Naive thymus-derived CD4-positive, alpha-beta T cell (primary cell): ENCODE measurements at places on chromosomes 4 and X. TPM values are rescaled to one million over a fixed set of nuclear protein-coding genes. Genes with fewer than 3 reads are reported as not detected.

The TMEM35A gene
- not detected for total RNA-seq

The AGTR2 gene
- total RNA-seq, result not detected in 2 replicates

The CDS1 gene
- total RNA-seq, result 0.95 TPM

The YIPF7 gene
- total RNA-seq, result not detected

The LNX1 gene
- not detected for total RNA-seq

The SLC9A7 gene
- 4.7 TPM for total RNA-seq

The FAM184B gene
- not detected for total RNA-seq

The MGAT4D gene
- not detected for total RNA-seq

The EDNRA gene
- not detected in 2 replicates for total RNA-seq

The ZNF157 gene
- 0.96 TPM for total RNA-seq

- no peaks in the 10 kb centered on the region for H3K27me3 ChIP-seq
- no peak overlapping the region for H3K27ac ChIP-seq
- H3K4me3 ChIP-seq, result no peak overlapping the region
- DNase-seq, result no peak
Measured at GRCh38 chr4:88752076-88752463, 54.4 kb upstream of the NAP1L5 start.

DNA sequence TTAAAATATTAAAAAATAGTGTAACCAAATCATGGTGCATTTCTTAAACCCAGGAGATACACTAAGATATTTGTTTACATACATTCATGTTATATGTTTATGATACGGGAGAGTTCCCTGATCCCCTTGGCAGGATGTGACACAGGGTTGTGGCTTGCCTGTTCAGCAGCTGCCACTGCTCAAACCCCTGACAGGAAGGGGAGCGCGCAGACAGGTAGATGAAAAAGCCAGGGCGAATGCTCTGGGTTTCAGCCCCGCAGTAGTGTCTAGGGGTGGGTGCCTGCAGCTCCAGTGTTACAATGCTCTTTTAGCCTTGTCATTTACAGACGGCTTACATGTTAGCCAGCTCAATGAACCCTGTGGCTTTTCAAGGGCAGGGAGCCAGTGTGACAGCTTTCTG lies 1343.8 kb upstream of the IGFBP7 start:
- no peaks in the 10 kb centered on the region for H3K36me3 ChIP-seq
- no peak for DNase-seq
- no peak overlapping the region for H3K4me3 ChIP-seq
- H3K4me1 ChIP-seq, result no peaks in the 10 kb centered on the region

DNA sequence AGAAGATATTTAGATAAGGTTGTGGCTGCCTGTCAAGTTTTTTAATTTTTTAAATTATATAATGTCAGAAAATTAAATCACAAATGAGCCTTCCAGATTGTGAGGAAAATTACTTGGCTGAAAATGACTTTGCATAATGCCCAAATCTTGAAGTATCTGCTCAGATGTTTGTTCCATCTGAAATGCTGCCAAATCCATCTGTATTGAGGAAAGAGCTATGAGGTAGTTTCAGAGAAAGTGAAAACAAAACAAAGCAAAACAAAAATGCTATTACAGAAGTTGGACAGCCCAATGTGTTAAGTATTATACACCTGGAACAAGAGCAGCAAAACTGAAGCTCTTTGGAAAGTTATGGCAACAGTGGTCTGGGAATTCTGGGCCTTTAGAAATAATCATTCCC lies 23.3 kb upstream of the GUCY1B1 start:
- H3K27me3 ChIP-seq, result no peaks in the 10 kb centered on the region
- no peaks in the 10 kb centered on the region for H3K4me1 ChIP-seq
- H3K36me3 ChIP-seq, result no peaks in the 10 kb centered on the region
- no peak overlapping the region for H3K27ac ChIP-seq
- DNase-seq, result no peak

DNA sequence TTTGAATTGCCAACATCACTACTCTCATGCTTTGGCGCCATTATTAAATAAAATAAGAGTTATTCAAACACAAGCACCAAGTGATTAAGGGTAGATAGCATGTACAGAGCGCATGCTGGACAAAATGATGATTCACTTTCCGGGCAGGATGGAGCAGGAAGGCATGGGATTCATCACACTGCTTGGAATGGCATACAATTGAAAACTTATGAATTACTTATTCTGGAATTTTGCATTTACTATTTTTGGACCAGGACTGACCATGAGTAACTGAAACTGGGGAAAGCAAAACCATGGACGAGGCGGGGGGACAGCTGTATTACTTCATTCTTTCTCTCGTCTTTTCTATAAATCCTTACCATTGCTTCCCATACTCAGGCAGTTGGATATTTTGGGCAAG lies 28.5 kb upstream of the FGF5 start:
- no peaks in the 10 kb centered on the region for H3K27me3 ChIP-seq
- H3K36me3 ChIP-seq, result no peaks in the 10 kb centered on the region
- DNase-seq, result no peak
- no peak overlapping the region for H3K27ac ChIP-seq
- no peaks in the 10 kb centered on the region for H3K4me1 ChIP-seq

- no peak overlapping the region for H3K27ac ChIP-seq
- no peak for DNase-seq
- no peaks in the 10 kb centered on the region for H3K4me1 ChIP-seq
- no peak overlapping the region for H3K4me3 ChIP-seq
Measured at GRCh38 chr4:93918856-93919255, 90.3 kb downstream of the ATOH1 start.

- no peak for DNase-seq
- no peaks in the 10 kb centered on the region for H3K27me3 ChIP-seq
- no peak overlapping the region for H3K27ac ChIP-seq
- no peaks in the 10 kb centered on the region for H3K36me3 ChIP-seq
Measured at GRCh38 chrX:75603833-75604232, 81.0 kb upstream of the ZDHHC15 start.

- H3K4me3 ChIP-seq, result no peak overlapping the region
- H3K27me3 ChIP-seq, result no peaks in the 10 kb centered on the region
- no peaks in the 10 kb centered on the region for H3K4me1 ChIP-seq
- no peak overlapping the region for H3K27ac ChIP-seq
- peaks cover 14% of the 10 kb centered on the region for H3K36me3 ChIP-seq
- no peak for DNase-seq
Measured at GRCh38 chr4:98369322-98369721, 108.1 kb downstream of the RAP1GDS1 start.

DNA sequence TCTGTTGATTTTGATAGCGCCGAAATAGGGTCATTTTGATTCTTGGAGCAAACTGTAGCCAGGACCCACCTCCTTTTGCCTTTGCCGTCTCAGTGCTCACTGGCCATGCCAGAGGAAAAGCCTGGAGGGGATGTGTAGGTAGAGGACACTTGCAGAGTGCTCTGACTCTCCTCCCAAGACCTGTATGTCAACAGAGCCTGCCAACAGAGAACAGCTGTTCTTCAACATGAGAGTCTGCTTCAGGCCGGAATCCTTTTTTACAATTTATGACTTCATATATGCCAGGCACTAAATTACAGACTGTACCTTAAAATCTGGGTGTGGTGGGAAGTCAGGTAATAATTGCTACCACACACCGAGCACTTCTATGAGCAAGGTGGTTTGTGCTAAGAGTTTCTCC lies 94.2 kb downstream of the KDR start:
- H3K36me3 ChIP-seq, result no peaks in the 10 kb centered on the region
- H3K27ac ChIP-seq, result no peak overlapping the region
- H3K27me3 ChIP-seq, result no peaks in the 10 kb centered on the region
- H3K4me1 ChIP-seq, result no peaks in the 10 kb centered on the region
- DNase-seq, result no peak

DNA sequence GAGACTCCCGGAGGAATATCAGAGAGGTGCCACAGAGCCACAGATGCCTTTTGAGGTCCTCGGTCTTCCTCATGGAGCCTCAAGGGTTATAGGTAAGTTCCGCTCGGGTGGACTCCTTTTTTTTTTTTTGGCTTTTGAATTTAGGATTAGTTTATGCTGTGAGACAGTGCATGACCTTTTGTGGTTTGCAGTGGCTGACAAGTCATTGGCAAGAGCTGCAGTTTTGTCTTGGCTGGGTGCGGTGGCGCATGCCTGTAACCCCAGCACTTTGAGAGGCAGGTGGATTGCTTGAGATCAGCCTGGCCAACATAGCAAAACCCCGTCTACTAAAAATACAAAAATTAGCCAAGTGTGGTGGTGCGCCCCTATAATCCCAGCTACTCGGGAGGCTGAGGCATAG lies 4.5 kb upstream of the GRSF1 start:
- no peak overlapping the region for H3K27ac ChIP-seq
- no peaks in the 10 kb centered on the region for H3K27me3 ChIP-seq
- no peak overlapping the region for H3K4me3 ChIP-seq
- no peaks in the 10 kb centered on the region for H3K36me3 ChIP-seq

DNA sequence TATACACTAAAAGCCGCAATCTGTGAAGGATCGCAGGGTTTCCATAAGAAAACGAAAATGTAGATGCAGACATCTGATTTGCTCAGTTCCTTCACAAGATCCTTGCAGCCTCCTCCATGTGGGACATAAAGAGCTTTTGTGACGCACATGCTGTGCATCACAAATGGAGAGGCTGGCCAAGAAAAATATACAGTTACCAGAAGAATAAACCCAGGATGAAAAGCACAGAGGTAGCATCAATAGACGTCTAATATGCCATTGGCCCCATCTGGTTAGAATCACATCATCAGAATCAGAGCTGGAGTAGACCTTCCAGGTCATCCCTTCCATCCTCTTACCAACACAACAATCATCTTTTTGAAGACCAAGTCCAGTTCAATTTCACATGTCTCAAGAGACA lies 517.4 kb downstream of the RAB28 start:
- no peaks in the 10 kb centered on the region for H3K4me1 ChIP-seq
- H3K4me3 ChIP-seq, result no peak overlapping the region
- H3K36me3 ChIP-seq, result no peaks in the 10 kb centered on the region
- H3K27ac ChIP-seq, result no peak overlapping the region
- no peak for DNase-seq

DNA sequence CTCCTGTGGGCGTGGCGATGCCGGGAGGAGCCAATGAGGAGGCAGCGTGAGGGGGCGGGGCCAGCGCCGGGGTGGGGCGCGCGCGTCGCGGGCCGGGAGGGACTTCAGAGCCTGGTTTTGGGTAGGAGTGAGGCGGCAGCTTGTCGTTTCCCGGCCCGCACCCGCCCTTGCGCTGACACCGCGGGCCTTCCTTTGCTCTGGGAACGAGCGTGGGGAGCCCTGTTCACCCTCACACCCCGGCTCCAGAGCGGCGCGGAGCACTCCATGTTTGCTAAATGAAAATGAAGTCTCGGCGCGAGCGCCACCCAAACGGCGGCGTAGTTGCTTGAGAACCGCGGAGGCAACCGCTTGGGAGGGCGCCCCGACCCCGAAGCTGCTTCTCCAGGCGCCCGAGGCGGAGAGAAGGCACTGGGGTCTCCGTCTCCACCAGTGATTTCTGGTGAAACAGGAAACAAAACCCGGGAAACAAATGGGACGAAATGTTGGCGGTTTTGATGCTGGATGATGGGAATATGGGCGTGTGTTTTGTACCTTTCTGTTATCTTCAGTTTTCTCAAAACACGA lies 497 bp upstream of the GRPEL1 start:
- peaks cover 27% of the 10 kb centered on the region for H3K4me1 ChIP-seq
- peak overlapping the region; percentile 85 for H3K27ac ChIP-seq
- H3K4me3 ChIP-seq, result peak overlapping the region; percentile 95
- H3K27me3 ChIP-seq, result no peaks in the 10 kb centered on the region

DNA sequence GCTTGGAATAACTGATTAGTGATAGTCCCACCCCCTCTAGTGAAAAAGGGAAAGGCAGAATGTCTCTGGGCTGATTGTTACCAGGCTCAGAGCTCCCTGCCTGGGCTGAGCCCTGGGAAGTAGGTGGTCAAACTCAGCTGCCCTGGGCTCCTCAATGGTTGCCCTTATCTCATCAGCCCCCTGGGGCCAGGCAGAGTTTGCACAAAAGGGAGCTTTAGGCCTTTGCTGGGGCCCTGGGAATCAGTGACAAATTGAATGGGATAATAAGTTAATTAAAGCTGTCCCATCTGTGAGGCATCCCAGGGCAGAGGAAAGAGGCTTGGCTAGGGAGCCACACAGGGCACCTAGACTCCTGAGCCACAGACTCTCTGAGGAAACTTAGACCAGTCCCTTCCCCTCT lies 89.0 kb downstream of the EFNB1 start:
- DNase-seq, result no peak
- no peaks in the 10 kb centered on the region for H3K4me1 ChIP-seq
- H3K4me3 ChIP-seq, result no peak overlapping the region
- no peaks in the 10 kb centered on the region for H3K27me3 ChIP-seq

DNA sequence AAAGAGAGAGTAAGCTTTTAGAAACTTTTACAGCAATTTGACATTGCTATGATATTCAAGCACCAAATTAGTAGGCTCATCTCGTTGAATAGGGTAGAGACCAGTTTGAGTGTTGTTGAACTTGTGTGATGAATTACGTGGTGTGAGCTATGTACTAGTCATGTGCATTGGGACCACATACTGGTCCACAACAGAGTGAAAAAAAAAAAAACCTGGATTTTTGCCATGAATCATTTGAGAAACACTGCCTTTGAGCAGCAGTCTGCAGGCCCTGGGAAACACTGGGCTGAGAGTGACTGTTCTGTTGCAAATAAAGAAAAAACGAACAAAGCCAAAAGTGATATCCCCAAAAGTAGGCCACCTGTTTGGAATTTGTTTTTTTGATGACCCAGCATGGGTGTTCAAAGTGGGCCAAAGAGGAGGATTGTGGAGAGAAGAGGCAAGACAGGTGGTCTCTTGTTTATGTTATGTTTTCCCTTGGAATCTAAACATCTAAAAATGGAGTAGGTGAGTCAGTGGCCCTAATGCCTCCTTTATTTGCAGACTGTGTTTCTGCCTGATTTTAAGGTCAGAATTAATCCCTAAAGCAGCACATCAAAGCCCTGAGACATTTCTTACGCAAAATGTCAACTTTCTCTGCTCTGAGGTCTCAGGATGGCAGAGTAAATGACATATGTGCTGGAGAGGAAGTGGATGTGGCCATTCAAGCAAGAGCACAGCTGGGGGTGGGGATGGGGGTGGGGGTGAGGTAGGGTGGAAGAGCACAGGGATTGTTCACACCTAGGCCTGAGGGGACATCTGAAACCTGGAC lies 33.5 kb downstream of the TAF7L start:
- no peak overlapping the region for H3K4me3 ChIP-seq
- H3K4me1 ChIP-seq, result no peaks in the 10 kb centered on the region
- no peak for DNase-seq
- no peaks in the 10 kb centered on the region for H3K27me3 ChIP-seq

- H3K27ac ChIP-seq, result no peak overlapping the region
- H3K4me1 ChIP-seq, result peaks cover 7% of the 10 kb centered on the region
- no peak for DNase-seq
- H3K27me3 ChIP-seq, result no peaks in the 10 kb centered on the region
- no peak overlapping the region for H3K4me3 ChIP-seq
Measured at GRCh38 chr4:102623622-102624021, 122.5 kb downstream of the NFKB1 start.

GRCh38 chrX:154530286-154530685 lies 14.3 kb upstream of the FAM3A start:
- H3K27me3 ChIP-seq, result no peaks in the 10 kb centered on the region
- H3K27ac ChIP-seq, result no peak overlapping the region
- no peak for DNase-seq
- H3K36me3 ChIP-seq, result peaks cover 30% of the 10 kb centered on the region
- peaks cover 20% of the 10 kb centered on the region for H3K4me1 ChIP-seq
- H3K4me3 ChIP-seq, result no peak overlapping the region

DNA sequence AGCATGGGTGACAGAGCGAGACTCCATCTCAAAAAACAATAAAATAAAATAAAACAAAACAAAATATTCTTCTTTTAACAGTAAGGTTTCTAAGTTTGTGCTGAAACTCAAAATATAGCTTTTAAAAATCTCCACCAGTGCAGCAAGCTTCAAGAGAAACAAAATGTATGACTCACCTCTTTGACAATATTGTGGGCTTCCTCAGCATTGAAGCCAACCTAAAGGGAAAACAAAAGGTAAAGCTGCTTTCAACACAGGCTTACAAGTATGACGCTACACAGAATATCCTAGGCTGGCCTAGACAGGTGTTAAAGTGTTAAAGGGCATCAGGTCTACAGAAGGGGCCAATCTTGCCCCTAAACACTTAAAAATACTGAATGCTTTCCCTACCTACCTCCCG lies 1.2 kb downstream of the DYNLT3 start:
- H3K4me3 ChIP-seq, result peak overlapping the region; percentile 84
- H3K36me3 ChIP-seq, result no peaks in the 10 kb centered on the region
- no peaks in the 10 kb centered on the region for H3K27me3 ChIP-seq
- peak overlapping the region; percentile 96 for H3K27ac ChIP-seq
